CD4-positive, alpha-beta T cell (primary cell): ENCODE measurements at places on chromosomes 3 and 15.

- DNase-seq = no peak
Observed at GRCh38 chr15:56176996-56177395, 66.7 kb downstream of the RFX7 start.

- no peak for DNase-seq
Observed at GRCh38 chr15:34855413-34855812, 60.1 kb upstream of the ACTC1 start.

- no peak for DNase-seq
Observed at GRCh38 chr3:160929595-160929994, 173.6 kb downstream of the PPM1L start.

- no peak for DNase-seq
Observed at GRCh38 chr3:192827208-192827607, 90.4 kb downstream of the MB21D2 start.

DNA sequence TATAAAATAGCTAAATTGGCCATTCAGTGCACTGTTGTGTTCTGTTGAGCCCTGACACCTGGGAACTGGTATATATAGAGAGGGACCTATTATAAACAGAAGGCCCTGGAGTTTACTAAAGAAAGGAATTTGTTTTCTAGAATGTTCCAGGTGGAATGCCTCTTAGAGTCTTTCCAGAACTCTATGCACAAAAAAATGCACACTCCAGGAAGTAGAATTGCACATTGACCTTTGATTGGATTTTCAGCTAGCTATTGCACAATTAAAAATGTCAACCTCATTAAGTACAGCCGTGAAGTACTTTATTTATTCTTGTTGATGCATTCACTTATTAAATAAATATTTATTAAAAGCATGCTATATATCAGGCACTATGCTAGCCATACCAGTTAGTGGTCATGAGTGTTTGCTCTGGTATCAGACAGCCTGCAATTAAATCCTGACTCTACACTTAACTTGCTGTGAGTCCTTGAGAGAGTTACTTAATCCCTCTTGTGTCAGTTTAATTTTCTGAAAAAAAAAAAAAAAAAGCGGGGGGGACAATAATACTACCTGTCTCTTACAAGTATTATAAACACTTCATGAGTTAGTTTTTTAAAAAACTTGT is 40.8 kb downstream of the NDUFB4 start:
- no peak for DNase-seq

- DNase-seq = no peak
Observed at GRCh38 chr3:161694682-161695564, 198.3 kb downstream of the OTOL1 start.

DNA sequence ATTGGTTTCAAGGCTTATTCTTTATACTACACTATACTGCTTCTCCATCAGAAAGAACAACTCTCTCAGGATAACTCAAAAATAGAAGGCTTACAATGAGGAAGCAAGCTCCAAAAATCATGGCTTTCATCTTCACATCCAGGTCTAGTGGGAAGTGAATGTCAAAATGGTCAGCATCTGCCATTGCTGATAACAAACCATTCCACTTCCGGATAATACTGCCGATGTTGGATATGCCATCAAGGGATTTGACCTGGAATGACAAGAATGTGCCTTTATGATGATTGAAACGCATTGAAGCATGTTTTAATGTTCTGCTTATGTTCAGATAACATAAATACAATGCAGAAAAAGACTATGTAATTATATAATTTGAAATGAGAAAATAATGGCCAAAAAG is 34.0 kb upstream of the PLOD2 start:
- DNase-seq = no peak

DNA sequence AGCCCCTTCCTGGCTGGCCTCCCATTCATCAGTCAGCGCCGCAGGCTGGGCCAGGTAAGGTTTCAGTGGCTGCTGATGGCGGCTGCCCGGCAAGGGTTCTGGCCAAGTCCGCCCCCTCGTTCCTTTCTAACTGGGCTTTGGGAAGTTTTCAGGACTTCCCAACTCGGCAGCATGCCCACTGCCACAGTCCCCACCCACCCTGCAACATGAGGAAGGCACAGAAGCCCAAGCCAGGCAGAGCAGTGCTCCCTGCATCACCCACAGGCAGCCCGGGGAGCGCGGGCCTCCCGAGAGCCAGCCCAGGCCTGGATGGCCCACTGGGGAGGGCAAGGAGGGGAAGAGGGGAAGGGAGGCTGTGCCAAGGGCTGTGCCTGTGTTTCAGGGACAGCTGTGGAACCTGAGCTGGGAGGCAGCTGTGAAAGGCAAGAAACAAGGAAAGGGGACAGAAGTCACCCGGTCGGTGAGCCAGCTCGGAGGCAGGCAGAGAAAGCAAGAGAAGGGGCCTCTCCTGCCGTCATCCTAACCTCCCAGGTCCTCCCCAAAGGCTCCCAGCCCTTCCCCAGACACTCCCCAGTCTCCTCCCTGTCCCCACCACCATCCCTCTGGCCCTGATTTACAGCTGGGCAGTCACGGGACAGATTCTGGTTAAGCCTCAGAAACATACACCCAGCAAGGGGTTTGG is 73.9 kb downstream of the CPN2 start:
- no peak for DNase-seq

DNA sequence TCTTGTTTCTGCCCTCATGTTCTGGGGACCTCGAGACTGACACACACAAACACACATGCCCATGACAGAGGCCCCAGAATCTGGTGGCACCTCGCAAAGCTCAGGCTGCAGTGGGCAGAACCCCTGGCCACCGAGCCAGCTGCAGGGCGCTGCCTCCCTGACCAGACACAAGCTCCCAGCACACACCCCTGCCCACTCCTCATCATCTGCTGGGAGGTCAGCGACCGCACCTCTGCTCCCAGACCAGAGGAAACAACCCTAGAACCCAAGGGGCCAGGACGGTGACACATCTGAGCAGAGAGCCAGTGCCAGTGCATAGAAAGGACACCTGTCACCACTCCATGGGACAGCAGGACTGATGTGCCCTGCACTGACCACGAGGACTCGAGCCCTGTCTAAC is 43.2 kb downstream of the HMCES start:
- no peak for DNase-seq

GRCh38 chr15:94026458-94027304 is 204.7 kb upstream of the MCTP2 start:
- no peak for DNase-seq

- DNase-seq = no peak
Observed at GRCh38 chr15:39434751-39435238, 146.1 kb upstream of the THBS1 start.

GRCh38 chr15:90684281-90684680 is 32.9 kb upstream of the BLM start:
- DNase-seq = no peak

DNA sequence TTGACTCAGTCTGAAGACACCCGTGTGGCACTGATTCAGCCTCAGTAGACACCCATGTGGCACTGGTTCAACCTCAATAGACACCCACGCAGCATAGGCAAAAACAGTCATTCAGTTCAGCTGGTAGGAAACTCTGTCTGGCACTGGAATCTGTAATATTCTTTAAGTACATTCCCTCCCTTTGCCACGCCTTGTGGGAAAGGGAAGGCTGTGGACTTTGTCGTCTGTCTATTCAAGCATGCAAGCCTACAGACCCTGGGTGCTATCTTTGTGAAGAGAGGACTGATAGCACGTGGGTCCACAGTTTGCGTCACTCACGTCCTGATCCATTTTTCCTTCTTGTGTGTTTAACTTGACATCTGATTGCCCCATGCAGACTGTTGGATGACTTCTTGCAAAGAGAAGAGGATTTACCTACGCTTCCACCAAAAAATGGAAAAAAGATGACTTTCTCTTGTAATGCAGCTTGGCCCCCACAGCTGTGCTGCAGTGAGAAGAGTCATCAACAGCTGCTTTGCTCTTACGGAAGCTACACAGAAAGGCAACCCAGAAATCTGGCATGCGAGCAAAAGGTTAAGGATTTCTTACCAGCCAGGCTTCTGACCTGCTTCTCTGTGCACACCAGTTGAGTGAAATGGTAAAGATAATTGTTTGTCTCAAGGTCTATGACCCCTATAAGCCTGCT is 278.1 kb downstream of the ULK4 start:
- no peak for DNase-seq

DNA sequence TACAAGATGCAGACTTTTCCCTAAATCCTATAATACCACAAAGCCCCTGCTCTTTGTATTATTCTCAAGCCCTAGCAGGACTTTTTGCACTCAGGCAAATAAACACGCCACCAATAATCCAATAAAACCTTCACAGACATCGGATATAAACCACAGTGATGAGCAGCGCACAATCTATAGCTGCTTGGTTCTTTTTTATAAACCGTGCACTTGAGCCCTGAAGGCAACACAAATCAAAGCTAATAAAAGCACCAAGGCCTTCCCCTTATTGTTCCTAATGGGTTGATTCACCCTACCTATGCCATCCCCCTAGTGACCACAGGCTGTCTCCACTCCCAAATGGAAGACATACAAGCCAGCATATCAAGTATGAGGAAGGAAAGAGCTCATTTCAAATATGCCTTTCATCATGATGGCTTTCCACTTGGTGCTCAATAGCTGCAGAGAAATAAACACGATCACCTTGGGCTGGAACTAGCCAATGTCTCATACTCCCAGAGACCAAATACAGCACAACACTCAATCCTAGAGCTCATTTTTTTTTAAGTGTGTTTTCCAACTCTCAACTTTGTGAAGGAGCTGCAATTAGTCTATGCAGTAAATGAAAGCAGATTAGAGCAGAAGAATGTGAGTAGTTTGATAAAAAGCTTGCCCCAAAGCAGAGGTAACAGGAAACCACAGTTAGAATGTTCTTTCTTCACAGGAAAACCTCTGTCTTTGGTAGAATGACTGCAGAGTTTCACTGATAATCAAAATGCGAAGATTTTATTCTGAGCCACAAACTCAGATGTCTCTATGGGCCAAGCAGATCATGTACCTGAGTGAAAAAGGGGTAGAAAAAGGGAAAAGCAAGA is 573.9 kb downstream of the AGBL1 start:
- DNase-seq = no peak

- no peak for DNase-seq
Observed at GRCh38 chr3:37601832-37602231, 259.8 kb upstream of the CTDSPL start.

- DNase-seq = no peak
Observed at GRCh38 chr3:130991126-130991525, 35.5 kb downstream of the ASTE1 start.

GRCh38 chr3:177946497-177946896 is 589.7 kb upstream of the KCNMB2 start:
- no peak for DNase-seq

DNA sequence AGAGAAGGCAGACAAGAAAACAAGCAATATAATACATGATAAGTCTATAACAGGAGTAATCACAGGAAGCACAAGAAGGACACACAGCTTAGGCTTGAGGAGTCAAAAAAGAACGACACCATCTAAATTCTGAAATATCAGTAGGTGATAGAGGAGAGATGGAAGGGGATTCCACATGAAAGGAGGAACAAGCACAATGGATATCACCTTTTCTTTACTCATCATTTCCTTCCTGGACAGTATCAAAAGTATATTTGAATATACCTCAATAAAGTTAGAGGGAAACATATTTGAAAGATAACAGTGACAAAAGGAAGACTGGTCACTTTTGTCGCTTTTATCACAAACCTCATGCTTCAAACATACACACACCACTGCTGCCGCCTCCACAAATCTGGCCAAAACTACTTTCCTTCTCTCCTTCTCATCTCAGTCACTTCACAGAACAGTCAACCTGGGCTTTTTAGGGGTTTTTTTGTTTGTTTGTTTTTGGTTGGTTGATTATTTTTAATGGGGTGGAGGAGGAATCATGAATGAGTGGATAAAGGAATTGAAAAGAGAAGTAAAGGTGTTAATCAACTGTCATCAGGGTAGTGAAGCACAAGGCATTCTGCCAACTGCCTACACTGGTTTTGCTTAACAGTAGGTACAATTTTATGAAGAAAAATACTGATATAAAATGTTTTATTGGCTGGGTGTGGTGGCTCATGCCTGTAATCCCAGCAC is 18.5 kb downstream of the DENND4A start:
- no peak for DNase-seq

DNA sequence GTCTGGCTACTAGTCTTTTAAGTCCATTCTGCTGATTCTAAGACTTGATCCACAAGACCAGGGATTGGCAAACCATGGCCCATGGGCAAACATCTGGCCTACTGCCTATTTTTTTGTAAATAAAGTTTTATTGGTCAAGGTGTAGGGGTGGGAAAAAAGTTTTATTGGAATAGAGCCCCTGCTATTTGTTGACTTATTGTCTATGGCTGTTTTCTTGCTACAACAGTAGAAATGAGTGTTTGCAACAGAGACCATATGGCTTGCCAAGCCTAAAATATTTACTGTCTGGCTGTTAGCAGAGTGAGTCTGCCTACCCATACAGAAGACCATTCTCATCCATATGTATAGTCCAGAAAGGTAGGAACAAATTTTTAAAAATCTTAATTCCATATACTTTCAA is 106.4 kb downstream of the PTPRG start:
- no peak for DNase-seq

DNA sequence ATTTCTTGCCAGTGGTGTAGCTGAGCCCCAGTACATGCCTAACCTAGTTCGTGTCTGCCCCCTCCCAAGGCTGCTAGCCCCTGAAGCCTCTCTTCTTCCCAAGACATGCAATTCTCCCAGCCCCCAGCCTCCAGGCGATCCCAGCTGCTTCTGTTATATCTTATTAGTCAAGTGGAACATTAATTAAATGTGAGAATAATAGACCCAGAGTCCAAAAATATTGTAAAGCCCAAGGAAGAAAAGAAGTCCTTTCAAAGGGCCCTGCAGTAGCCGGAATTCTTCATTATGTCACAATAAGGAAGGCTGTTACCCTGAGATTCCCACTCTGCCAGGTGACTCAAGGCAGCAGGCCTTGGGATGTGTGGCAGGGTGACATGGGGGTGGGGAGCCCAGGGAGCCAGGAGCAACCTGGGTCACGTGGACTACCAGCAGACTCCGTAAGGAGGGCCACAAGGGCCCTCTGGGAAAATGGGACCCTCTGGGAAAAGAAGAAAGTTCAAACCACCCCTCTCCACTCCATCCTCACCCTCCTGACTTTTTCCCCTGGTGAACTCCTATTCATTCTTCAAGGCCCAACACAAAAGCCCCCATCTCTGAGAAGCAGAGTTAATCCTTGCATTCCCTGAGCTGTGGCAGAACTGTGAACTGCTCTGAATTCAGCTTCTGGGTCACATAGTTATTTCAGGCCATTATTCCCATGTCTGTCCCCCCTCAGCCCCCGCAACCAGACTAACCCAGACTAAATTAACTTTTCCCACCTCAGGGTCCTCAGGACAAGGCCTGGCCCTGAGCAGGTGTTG is 21.8 kb upstream of the TRH start:
- DNase-seq = no peak

- no peak for DNase-seq
Observed at GRCh38 chr3:128483657-128484403, 9.2 kb downstream of the GATA2 start.

DNA sequence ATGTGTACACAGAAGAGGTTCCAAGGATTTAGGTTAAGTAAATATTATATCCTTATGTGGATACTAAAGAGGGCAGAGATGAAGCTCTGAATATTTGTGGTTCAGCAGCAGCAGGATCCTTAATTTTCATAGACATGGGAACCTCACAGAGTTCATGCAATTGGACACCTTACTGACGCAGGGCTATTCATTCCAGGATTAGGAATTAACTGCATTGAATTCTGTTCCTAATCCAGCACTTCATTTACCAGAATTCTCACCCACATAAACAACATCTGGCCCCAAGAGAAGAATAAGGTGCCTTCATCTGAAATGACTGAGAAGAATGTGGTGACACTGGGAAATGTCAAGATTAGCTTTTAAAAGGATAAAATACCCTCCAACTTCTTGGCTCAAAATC is 62.4 kb downstream of the ADAMTS9 start:
- DNase-seq = no peak

- no peak for DNase-seq
Observed at GRCh38 chr3:103918336-103918735, 1448.4 kb upstream of the ALCAM start.

- no peak for DNase-seq
Observed at GRCh38 chr15:77797270-77797669, 164.6 kb upstream of the LINGO1 start.
